Fibroblast of the aortic adventitia (primary cell): ENCODE measurements at places on chromosomes 13 and 19.

DNA sequence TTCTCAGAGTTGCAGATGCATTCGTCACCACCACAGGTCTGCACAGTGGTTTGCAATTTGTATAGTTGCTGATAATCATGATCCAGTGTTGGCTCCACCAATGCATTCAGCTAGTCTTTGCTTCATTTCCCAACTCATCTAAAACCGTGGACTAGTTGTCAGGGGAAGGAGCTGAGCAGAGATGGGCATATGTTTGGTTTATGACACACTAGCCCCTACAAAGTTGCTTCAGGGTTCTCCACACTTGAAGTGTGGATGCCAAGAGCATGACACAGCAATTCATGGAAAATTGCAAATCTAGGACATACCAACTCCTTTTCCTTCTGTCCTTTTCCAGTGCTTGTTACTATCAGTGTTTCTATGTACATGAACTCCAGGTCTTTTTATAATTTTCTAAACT is 168.0 kb downstream of the TNFSF13B start:
- peak; percentile 47 for DNase-seq

DNA sequence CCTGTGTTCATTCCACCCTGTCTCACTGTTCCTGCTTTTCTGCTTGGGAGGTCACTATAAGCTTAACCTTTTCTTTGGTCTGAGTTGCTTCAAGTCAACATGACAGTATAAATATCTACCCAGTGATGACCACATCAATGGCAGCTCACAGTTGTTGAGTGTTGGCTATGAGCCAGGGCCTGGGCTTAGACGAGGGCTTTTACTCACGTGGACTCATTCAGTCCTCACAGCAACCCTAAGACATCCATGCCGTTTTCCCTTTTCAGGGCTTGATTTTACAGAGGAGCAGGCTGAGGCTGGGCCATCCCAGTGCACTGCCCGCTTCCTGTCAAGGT is 10.2 kb upstream of the CCDC97 start:
- peak; percentile 65 for DNase-seq

DNA sequence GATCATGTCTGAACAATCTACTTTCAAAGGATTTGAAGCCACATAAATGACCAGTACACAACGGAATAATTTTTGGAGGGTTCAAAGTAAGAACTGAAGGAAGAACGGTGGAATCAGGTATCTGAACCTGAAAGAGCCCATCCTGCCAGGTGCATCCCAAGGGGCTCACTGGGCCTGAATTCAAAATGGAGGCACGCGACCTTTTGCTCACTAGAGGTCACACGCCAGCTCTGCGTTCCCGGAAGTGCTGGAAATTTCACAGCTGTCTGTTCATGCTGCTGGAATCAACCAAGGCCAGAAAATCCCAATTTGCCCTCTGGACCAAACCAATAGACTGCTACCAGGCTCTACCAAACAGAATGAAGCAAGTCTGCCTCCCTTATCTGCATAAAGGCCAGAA is 4.2 kb upstream of the RASA3 start:
- DNase-seq: no peak

- peak; percentile 35 for DNase-seq
Observed at GRCh38 chr13:49540552-49540951, 44.8 kb downstream of the PHF11 start.

DNA sequence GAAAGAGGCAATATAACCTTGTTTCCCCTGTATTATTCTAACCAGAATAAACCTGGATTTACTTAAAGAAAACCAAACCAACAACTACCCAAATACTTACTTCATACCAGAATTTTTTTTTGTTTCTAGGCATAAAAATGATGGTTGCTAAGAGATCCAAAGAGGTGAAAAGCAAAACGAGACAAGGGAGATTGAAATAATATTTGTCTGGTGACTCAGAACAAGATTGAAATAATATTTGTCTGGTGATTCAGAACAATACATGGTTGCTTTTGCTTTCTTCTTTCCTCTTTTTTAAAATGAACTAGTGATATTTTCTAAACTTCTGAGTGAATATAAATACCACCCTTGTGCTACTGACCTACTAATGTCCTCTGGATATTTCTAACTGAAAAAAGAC is 592.9 kb downstream of the KCTD12 start:
- peak; percentile 85 for DNase-seq

GRCh38 chr13:61765940-61766666 is 350.5 kb upstream of the PCDH20 start:
- DNase-seq: no peak

DNA sequence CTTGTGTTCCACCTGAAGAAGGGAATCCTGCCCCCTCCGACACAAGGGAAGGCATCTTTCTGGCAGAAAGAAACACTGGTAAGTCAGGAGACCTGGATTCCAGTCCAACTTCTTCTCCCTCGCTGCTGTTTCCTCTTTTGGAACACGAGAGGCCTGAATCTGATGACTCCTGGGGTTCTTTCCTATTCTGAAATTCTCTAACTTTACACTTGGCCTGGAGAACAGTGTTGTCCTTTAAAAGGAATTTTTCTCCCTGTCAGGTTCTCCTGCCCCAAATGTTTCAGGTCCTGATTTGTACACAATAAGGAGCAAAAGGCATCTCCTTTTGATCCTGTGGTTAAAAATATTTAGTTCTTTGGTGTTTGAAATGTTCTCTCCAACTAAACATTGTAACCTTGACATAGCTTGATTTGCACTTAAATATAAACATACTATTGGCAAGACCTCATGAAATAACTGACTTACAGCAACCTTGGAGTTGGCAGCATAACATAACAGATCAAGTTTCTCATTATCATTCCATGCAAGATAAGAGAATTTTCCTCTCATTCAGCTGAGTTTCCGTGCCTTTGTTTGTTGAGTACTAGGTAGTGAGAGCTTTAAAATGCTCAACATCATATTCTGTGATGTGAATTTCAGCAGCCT is 244.8 kb downstream of the COG6 start:
- DNase-seq: peak; percentile 93

GRCh38 chr13:93670866-93671265 is 444.3 kb downstream of the GPC6 start:
- peak; percentile 38 for DNase-seq

DNA sequence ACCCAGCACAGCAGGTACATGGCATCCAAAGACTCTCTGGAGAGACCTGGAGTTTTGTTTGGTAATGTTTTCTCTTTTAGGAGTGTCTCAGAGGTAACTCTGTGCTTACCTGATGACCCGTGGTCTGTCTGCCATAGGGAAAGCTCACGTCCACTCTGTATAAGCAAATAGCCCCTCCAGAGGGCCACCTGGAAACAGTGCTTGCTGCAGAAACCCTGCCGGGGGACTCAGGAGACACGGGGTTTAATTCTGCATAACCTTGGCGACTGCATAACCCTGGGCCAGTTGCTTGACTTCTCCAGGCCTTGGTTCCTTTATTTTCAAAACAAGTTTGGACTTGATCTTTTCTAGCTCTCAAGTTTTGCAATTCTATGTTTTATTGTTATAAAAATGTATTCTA is 187.2 kb upstream of the SOX1 start:
- DNase-seq: no peak

DNA sequence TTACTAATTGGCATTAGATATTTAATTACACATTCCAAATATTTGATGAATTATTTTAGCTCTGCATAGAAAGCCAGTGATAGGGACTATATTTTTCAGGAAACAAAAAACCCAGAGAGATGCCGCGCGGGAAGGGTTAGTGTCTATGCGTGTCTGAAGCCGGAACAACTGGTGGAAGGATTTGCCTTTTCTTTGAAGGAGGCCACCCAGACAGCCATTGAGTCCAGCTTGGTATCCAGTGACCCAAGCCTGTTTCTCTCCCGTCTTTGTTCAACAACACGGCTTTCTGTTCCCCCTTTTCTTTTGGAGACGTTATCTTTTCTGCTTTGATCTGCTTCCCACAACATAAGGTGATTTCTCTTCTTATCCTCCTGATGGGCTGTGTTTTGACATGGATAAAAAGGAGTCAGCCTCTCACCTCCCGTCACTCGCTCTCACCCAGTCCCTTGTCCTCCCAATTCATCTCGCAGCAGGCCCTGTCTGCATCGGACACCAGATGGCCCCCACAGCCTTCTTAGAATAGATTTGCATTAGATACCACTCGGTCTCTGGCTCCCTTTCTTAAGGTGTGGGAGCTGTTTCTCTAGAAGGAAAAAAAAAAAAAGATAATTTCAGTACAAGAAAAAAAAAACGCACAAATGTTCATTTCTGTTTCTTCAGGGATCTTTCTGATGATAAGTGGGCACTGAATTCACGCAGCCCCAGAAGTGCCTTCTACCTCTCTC is 361.8 kb downstream of the ZNF536 start:
- DNase-seq: no peak
